Activated CD8-positive, alpha-beta memory T cell treated with anti-CD3 and anti-CD28 coated beads for 1 hour (primary cell): ENCODE measurements at places on chromosomes 7 and 10.

GRCh38 chr7:27636326-27637006, 26.2 kb downstream of the HIBADH start:
- no peak for DNase-seq

- peak; percentile 36 for DNase-seq
Observed at GRCh38 chr10:101889256-101890210, 45.9 kb upstream of the KCNIP2 start.

DNA sequence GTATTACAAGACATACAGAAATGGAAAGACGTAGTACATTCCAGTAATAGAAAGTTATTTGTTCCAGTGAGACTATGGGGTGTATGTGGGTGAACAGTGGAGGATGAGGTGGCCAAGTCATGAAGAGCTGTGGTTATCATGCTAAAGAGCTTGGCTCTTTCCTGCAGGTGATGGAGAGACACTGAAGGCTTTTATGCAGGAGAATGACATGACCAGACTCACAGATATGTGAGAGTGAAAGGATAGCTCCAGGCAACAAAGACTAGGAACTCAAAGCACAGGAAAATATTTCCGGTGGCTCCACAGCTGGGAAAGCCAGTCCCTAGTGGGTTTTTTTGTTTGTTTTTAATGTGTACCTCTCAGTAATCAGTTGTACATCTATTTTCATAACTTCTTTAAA, 133.5 kb downstream of the TSPAN12 start:
- no peak for DNase-seq

DNA sequence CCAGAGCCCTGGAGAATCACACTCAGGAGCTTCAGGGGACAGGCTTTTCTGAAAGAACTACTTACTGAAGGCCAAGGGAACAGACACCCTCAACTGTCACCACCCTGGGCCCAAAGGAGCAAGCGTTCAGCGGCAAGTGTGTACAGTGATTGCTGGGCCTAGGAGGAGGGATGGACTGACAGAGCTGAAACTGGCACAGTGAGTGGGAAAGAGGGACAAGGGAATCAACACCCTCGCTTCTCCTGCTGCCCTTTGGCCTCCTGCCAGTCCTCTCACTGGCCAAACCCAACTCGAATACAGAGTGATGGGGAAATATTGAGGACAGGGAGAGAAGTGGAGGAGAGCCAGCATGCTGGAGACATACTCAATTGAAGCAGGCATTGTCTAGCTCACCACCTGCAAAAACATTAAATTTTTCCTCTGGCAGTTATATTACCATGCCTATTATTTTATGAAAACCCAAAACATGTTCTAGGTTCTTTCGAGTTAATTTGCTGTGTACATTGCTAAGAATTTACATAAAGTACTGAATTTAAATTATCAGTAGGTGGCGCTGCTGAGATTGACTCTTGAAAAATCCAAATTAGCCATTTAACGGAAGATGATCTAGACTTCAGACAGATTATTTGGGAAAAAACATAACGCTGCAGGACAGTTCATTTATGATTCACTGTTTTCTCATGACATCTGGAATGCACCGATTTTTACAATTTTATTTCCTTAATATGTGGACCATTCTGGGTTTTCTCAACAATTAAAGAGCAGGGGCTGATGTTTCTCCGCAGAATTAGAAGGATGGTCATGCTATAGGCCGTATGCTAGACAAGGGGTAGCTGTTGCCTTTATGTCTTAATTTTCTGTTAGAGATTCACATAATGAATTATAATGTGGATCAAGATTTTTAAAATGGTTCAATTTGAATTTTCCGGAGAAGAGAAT, 14.7 kb upstream of the TMEM236 start:
- no peak for DNase-seq

DNA sequence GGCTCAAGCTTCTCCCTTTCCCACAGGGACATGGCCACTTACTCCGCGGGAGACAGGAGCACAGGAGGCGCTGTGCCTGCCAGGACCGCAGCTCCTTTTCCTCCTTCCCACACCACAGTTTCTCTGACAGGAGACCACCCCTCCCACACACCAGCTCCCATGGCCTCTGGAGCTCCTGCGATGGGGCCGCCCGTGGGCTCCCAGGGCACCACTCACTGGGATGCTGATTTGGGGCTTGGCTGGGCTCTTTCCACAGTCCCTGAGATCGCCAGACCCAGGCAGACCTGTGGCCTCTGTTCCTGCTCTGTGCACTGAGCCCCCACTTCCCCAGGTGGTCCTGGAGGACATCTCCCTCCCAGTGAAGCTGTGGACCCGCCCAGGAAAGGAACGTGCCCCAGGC, 226.9 kb upstream of the SHH start:
- no peak for DNase-seq

DNA sequence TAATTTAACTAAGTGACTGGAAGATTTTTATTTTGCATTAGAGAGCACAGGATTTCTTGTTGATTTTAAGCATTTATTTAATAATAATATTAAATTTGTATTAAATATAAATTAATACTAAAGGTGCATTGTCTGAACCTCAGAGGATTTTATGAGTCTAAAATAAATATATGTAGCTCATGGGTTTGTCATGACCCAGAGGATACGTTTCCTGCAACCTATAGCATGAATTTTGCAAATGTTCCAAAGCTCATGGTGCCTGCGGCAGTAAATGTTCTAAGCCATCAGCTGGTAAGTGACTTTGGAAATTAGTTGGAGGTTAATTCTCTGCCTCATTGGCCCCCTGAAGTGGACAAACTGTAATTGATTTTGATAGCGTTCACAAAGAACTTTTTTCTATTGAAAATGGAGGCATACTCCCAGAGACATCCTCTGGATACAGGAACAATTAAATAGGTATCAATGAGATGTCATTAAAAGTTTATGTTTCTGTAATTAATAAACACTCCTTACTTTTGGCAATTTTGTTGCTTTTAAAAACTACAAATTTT, 397.4 kb downstream of the ANKRD7 start:
- no peak for DNase-seq

DNA sequence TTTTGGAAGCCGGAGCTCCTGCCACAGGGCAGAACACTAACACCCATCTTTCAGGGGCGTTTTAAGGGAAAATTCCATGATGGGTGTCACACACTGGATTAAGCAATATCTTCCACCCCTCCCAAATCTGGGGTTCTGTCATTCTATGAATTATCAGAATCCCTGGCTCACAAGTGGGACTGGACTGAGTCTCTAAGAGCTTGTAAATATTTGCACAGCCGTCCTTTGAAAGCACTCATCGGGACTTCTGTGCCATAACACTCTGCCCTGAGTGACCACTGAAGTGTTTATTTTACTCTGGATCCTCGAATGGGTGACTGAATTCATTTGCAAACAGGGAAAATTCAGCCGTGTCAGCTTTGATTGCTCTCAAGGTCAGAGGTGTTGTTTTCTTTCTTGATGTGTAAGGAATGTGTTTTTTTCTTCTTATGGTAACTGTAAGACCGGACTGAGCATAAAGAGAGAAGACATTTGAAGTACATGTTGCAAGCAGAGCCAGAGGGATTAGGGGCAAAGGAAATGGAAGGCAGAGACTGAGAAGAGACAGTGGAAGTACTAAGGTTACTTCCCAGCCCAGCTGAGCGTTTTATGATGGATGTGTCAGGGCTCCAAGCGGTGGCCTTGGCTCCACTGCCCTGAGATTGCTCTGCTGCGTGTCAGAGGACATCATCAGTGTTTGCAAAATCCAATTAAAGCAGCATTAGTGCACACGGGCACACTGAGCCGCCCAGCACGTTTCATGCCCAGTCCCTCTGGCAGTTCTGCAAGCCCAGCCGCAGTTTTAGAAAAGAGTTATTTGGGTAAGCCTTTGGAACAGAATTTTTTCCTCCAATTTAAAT, 17.7 kb upstream of the GTPBP4 start:
- no peak for DNase-seq

DNA sequence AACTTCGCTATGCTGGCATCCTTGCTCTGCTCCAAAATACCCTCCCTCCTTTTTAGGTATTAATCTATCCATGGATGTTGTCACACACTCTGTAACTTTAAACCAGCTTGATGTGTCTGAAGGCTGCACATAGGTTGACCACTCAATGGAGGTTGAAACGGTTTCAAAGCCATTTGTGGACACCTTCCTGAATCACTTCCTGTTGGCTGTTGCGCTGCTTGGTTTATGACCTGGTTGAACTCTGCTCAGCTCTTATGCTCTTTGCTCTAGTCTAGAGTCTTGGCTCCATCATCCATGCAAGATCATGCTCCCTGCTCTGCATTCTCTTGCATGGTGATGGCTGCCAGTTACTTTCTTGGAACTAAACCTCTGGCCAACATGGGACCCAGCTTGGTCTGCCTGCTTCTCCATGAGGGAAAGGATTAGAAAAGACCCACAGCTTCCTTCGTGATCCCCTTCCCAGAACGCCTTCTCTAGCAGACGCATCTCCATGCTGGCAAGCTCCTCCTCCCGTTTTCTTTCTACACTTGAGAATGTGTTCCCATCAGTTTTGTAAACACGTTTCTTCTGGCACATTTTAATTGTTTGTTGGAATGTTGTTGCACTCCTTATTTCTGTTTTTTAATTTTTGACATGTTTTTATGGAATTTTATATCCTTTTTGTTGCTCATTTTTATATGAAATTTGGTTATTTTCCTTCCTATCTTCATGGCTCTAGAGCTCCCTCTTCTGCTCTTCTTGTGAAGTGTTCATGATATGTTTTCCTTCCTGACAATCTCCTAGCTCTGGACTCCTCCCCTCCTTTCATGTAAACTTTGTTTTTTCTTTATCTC, 149.8 kb downstream of the XPNPEP1 start:
- DNase-seq, result no peak

DNA sequence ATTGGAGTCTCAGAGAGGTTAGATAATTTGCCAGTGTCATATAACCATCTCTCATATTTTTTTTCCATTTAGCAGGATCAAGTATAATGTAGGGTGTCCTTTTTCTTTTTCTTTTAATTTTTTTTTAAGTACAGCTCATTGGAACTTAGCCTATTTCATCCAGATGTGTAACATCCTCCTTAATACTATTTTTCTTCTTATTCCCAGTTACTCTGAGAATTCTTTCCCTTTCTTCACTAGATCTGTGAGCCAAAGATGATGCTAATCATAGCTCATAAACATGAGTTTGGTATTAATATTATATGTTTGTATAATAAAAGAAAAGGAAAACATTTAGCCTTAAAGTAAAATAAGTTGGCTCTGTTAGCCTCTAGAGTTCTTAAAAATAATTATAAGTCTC, 32.8 kb downstream of the PPP1R9A start:
- no peak for DNase-seq

DNA sequence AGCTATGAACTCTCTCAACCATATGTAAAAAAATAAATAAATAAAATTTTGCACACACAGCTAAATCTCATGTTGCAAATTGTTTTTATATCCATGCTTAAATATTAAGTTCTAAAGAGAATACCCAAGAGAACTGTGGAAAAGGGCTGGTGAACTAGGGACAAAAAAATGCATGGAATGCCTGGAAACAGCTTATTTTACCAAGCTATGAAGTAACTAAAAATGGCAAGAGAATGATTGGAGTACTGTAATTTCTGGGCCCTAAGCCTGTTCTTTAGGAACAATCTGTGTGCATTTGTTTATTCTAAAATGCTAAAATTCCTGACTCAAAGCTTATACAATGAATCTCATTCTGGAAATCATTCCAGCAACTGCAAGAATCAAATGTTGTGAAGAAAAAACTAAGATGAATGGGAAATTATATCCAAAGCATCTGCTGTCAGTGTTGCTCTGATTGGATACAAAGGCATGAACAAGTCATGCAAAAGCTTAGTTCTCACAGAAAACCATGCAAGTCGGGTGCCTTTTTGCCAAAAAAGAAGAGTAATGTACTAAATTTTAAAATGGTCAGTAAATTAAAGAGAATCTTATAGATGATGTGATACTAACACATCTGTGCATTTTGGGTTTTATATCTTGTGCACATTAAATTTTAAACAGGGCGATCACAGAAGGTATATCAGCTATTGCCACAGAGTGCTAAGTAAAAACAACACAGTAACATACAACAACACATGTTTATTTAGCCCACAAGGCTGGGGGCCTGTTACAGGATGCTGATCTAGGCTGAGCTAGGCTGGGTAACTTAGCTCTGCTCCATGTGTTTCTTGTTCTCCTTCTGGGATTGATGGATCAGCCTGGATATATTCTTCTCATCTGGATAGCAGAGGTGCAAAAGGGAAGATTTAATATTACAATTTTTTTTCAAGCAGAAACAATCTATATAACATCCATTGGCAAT, 453.5 kb upstream of the SEMA3A start:
- DNase-seq, result no peak

DNA sequence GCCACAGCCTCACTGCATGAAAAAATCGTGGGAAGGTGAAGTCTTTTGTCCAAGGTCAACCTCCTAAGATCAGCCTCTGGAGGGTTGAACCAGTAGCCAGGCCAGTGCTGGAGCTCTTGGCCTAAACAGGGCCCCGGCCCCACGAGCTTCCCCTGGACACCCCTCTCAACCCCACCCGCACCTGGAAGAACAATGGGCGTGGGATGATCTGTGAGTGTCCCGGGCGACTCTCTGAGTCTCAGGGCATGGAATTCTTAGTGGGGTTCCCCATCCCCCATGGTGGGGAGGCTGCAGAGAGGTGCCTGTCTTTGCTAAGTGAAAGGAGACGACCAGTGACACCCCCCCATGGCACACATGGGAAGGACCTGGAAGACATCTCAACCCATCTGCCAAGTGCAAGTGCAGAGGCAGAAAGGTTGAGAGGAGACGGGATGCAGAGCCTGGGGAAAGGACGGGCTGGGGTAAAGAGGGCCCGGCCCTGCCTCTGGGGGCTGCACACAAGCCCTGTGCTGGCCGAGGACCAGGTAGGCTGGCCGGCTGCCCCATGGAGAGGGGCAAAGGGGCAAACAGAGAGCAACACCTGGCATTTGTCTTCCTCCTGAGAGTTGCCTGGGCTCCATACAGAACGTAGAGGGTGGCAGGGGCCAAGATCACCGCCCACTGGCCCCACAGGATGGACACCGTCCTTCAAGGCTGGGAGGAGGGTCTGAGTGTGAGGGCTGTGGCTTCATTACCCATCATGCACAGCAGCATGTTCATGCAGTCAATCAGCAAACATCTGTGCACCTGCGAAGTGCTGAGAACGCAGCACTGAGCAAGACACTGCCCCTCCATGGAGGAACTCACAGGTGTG, 163.0 kb upstream of the PPP2R2D start:
- no peak for DNase-seq

DNA sequence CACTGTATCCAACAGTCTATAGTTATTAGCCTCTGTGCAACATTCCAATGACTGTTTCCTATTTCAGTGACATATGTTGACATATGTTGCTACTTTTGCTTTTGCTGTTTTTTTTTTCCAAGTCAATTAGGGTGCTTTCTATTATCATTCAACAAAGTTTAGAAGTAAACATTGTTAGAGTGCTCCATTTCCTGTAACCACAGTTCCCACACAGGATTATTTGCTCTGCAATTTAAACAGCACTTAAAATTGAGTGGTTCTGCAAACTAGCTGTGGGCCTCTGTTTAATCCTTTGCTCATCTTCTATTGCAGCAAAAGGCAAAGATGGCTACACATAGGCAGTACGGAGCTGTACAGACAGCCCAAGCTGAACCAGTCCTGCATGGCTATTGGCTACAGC, 46.5 kb upstream of the PTN start:
- no peak for DNase-seq
